NCI-H526 treated with DMSO at 0.1 percent for 48 hours (cell line): ENCODE measurements at places on chromosomes 13 and 19.

- no peak for DNase-seq
These were observed 9.1 kb downstream of the SERP2 start for GRCh38 chr13:44382635-44383145.

GRCh38 chr13:60019119-60019993 is 144.4 kb downstream of the DIAPH3 start:
- no peak for DNase-seq

GRCh38 chr19:12786141-12786870 is 5.0 kb upstream of the JUNB start:
- no peak for DNase-seq

DNA sequence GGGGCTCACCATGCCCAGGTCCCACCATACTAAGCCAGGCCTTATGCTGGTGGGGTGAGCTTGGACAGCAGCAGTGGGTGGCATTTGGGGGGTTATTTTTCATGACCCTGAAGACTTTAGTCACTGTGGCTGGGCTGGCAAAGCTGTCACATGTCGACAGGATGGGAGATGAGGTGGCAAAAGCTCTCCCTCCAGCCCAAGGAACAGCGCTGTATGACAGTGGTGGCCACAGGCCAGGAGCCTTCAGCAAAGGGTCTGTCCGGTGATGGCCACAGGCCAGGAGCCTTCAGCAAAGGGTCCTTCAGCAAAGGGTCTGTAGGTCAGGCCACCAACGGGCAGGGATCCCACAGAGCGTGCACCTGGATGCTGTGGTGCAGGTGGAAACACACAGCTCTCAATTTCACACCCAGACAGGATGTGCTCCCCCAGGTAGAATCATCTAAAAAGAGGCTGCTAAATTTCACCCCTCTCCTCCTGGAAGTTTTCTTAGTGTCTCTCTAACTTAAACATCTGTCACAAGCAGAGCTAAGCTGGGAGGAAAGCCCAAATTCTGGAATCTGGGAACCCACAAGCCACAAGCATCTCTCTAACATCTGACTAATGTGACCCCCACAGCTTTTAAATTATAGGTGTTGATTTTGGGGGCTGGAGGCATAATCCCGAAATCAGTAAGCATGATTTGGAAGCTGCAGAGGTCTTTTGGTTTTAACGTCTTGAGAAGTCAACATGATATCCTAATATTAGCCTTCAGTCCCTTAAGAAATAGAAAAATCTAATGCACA is 23.0 kb downstream of the COL4A1 start:
- no peak for DNase-seq
